GM04503 (cell line): ENCODE measurements at places on chromosomes 6 and 20.
A peak's percentile ranks its signal among the peaks of the same experiment; 100 is the strongest.

DNA sequence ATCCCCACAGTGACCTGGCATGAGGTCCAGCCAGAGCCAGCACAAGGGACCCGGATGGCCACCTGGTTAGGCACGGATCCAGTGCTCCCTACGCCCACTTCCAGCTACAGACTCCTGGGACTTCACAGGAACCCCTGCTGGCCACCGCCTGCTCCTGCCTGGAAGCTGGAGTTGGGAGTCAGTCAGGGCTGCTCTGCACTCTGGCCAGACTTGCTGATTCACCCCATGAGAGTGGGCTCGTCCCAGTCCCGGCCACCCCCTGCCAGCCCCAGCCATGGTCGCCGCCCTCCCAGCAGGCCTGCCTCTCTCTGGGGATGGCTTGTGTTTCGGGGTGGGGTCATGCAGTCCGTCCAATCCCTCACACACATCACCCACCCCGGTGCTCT lies 125.8 kb downstream of the DLL1 start:
- no peak for DNase-seq

DNA sequence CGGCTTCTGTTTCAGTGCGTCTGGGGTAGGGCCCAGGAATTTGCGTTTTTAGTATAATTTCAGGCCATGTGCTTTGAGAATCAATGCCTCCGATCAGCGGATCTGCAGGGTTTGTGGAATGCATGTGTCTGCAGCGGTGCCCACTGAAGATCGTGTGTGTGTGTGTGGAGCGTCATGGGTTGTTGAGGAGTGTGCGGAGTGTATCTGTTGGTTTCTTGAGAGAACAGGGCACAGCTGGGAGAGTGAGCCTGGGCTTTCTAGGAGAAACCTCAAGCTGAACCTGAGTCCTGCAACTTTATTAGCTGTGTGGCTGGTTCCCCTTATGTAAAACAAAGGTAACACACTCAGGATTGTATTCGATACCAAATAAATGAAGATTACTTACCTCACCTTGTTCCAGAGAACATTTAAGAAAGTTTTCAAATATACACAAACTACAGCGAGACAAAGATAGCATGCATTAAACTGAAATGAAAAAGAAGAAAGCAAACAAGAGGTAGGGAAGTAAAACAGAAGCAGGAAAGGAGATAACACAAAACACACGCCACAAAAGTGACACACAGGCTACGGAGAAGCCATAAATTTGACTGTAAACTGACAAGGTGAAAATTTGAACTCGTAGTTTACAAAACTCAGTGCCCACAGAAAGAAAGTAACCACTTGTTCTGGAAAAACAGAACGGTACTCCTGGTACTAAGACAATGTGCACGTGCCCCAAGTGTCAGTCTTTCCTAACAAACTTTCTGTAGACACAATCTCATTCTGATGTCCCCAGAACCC lies 28.8 kb downstream of the PDE10A start:
- DNase-seq: no peak

DNA sequence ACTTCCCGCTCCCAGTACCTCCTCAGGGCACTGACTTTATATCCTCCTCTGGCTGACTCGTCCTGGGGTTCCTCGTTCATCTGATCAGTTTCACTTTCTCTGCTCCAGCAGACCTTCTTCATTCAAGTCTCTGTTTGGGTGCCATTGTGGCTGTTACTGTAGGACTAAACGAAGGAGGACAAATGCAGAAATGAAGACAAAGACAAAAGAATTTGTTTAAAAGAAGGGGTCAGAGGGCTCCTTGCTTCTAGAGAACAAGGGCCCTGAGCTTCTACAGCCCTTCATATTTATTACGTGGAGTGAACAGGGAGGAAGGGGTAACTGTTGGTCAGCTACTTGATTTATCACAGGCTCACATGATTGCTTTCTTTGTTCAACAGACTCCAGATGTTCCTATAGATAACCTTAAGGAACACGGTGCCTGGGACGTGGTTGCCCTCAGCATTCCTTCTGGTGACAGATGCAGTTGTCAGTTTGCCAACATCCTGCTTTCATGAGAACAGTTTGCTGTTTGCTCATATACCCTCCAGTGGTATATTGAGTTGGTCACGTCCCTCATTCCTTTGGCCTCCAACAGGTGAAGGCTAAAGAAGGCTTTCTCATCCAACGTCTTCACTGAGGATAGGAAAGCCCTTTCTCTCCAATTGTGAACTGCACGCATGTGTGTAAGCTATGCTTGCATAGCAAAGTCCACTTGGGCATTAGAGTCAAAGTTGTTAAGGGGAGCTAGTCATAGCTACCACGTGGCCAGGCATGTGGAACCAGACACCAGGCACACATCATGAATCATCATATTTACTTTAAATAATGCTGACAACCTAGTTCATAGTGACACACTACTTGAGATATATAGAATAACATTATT lies 69.1 kb upstream of the BTN3A2 start:
- DNase-seq: peak; percentile 17

GRCh38 chr20:49587111-49587570 lies 19.2 kb upstream of the PTGIS start:
- DNase-seq: no peak

GRCh38 chr6:157881342-157881741 lies 58.3 kb downstream of the SNX9 start:
- no peak for DNase-seq

DNA sequence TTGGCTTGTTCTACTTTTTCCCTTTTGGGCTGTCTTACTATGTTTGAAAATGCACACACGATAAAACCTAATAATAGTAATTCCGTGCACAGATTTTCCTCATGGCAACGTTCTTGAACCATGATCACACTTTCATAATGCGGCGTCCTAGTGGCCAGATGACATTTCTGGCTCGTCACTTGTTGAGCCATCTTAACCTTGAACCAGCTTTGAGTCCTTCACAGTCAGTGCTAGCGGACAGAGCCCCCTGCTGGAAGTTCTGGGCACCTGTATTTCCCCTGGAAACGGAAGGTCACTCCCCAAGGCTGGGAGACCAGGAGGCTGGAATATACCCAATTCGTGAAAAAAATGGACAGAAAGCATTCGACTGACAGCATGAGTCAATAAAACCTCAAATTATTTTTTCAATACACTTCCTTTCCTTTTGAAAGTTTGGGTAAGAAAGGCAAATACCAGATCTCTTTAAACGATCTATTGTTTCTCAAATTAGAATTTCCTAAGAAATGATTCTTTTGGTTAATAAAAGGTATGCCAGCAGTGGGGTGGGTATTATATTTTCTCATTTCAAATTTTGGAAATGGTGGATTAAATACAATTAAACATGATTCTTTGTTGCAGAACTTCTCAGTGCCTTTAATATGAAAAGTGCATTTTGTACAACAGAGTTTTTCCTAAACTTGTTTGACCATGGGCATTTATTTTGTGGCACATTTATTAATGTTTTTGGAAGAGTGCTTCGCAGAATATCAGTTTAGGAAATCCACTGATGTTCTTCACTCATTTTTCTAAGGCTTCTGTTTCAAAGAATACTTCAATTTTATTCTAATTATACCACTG lies 542.3 kb downstream of the QKI start:
- peak; percentile 44 for DNase-seq

DNA sequence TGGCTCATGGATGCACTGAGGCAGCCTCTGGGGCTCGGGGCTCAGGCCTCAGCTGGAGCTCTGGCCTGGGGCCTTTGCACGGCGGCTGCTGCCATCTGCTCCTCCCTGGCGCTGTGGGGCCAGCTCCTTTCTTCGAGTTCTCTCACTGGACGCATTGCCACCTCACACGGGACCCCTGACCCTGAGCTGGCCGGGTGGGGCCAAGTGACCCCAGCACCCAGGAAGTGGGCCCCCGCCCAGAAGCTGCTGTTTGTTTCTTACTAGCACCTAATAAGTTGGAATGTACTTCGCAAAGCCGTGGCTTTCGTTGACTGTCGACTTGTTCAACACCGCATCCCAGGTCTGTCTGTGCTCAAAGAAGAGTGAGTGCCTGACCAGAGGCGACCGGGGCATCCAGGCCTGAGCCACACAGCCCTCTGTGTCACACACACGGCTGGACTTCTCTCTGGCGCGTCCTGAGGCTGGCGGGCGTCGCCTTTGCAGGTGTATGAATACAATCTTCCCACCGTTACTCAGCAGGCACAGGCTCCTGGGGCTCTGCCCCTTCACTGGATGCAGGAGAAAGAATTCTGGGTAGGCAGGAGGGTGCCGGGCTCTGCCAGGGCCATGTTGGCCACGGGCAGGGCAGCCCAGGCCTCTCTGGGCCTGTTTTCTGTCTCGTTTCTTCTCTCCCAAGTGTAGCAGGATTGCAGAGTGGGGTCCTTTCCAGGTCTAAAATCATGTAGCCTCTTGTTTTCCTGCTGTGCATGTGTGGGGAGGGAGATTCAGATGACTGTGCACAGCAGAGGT lies 112.9 kb downstream of the DLL1 start:
- no peak for DNase-seq

DNA sequence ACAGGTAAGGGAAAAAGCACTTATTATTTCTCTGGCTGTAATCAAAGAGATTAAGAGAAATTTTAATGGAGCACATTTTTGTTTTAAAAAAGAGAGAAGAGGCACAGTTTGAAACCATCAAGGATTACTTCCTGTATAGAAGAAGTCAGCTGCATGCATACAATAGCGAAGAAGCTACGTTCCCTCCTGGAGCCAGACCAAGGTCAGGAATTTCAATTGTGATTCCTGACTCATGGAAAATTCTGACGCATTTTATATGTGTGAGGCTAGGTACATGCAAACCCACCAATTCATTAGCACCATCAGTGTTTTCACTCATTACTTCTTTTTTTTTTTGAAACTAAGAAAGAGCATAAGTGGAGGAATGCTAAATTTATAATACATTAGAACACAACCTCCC lies 232.7 kb upstream of the SGK1 start:
- no peak for DNase-seq

DNA sequence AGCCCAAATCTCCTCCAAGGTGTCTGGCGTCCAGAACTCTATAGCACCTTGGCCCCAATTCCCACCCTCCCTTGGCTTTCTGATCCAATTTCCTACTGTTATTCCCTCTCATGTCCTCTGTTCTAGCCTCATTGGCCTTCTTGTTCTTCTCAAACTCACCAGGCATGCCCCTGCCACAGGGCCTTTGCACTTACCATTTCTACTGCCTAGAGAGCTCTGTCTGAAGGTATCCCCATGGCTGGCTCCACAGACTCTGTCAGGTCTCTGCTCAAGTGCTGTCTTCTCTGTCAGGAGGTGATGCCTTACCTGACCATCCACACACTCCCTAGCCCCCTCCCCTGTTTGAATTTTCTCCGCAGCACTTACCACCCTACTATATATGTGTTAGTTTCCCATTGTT lies 5.6 kb upstream of the BMP6 start:
- no peak for DNase-seq

DNA sequence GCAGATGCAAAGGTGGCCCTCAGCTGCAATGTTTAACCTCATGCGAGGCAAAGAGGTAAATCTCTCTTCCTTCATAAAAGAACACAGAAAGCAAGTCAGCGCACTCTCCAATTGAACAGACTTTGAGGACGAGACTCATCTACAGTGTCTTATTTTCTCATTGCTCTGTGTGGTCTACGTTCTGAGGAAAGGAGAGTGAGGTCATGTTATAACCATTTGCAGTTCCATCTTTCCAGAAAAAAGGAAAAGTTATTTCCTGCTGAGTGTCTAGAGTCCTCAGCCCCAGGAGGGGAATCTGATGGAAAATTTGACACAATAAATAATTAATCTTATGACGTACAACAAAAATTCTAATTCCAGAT lies 35.6 kb upstream of the THBS2 start:
- DNase-seq: no peak

GRCh38 chr6:20159098-20159497 lies 53.2 kb downstream of the MBOAT1 start:
- DNase-seq: no peak

GRCh38 chr6:106767271-106767670 lies 137.9 kb downstream of the QRSL1 start:
- no peak for DNase-seq

- no peak for DNase-seq
Measured at GRCh38 chr6:11291582-11291981, 59.1 kb upstream of the NEDD9 start.
